Mesothelial cell of epicardium (in vitro differentiated cells): ENCODE measurements at places on chromosomes 1 and 21. TPM values are rescaled to one million over a fixed set of nuclear protein-coding genes. Genes with fewer than 3 reads are reported as not detected.

DNA sequence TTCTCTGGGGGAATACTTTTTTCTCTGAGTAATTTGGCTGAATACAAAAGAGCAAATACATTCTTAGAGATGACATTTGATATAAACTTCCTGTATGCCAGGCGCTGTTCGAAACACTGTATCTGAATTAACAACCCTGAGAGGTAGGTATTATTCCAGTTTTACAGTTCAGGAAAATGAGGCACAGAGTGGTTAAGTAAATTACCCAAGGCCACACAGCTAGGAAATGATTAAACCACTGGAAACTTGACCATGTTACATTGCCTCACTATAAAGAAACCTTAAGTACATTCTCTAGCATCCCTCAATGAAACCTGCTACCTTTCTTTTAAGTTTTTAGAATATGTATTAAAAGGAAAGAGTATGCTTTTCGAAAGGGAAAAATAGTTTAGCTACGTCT lies 54.6 kb downstream of the SMYD2 start:
- DNase-seq: no peak

DNA sequence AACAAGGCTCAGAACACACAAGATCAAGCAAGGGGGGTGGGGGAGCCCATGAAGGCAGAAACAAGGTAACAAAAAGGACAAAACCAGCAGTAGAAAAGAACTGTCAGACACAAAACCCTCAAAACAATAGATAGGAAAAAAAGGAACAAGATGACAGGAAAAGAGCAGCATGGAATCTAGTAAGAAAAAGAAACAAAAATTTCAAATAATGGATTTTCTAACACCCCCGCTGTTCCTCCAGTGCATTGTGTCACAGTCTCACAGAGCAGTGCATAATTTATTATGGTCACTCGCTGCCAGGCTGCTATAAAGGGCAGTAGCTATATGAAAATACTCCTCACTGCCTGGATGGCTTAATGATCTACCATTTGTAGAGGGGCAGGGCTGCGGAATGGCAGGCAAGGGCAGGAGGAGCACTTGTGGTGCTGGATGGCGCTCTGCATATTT lies 567.9 kb downstream of the DPYD start:
- DNase-seq: no peak

DNA sequence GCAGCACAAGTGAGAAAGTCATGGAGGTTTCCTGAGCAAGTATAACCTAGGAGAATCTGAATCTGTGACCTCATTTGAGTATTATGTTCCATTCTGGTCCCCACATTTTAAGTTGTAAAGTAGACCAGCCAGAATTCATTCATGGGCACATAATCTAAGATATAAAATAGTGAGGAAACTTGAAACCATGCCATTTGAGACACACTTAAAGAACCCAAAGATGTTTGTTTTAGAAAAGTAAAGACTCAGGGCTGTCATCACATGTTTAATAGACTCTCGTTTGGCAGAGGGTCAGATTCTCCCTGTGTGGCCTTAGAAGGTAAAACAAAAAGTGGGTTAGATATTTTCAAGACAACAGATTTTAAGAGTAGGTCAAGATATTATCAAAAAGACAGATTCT lies 6.4 kb downstream of the SZT2 start:
- no peak for DNase-seq

- no peak for DNase-seq
These were observed 140.8 kb upstream of the RAB4A start for GRCh38 chr1:229130028-229130668.

GRCh38 chr1:47184090-47184821 lies 5.6 kb downstream of the PDZK1IP1 start:
- no peak for DNase-seq

DNA sequence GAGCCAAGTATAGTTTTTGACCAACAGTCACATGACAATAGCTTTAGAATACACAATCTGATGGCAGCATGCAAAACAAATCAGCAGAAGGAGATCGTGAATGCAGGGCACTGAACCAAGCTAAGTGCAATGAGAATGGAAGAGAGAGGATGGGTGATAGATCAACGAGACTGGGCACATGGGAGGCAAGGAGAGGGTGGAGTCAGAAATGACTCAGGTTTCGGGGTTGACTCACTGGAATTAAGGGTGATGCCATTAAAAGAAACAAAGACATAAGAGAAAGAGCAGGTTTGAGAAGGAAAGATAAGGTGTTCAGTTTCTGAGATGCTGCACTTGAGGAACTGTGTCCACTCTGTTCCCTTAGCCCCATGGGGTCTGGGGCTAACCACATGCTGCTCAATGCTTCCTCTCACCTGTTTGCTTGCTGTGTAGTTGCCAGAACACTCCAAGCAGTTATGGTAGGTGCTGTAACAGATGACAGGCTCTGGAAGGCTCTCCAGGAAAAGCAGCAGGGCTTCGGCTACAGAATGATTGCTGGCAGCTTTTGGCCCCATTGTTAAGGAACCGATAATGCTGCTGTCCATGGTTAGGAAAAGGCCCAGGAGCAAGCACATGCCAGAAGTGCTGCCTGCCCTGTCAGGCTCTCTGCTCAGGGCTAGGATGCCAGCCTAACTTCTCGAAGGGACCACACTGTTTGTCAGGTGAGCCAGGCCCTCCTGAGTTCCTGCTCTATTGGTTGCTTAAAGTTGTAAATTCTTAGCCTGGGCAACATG lies 6.1 kb upstream of the MTF1 start:
- DNase-seq: no peak

DNA sequence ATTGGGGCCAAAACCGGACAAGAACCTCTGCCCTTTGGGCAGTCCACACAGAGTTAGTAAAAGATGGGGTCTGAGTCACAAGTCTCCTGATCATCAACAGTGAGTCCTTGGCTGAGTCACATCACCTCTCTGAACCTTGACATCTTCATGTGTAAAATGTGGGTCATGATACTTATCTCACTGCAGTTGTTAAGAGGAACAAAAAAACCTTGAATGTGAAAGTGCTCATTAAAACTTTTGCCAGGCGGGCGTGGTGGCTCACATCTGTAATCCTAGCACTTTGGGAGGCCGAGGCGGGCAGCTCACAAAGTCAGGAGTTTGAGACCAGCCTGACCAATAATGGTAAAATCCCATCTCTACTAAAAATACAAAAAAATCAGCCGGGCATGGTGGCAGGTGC lies 15.7 kb downstream of the S100A16 start:
- DNase-seq: no peak

DNA sequence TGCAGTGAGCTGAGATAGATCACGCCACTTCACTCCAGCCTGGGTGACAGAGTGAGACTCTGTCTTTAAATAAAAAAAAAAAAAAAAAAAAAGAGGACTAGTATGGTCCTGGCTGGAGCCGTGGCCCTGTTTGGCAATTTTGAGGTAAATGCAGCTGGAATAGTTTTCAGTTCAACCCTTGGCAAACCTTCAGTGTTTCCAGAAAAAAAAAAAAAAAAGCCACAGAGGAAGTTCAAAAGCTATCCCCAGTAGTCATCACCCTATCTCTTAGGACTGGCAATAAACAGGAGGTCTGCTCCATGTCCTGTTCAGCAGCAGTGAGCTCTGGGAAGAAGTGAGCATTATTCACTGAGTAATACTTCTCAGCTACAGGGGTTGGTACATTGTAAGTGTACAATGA lies 56.8 kb upstream of the ERRFI1 start:
- no peak for DNase-seq

DNA sequence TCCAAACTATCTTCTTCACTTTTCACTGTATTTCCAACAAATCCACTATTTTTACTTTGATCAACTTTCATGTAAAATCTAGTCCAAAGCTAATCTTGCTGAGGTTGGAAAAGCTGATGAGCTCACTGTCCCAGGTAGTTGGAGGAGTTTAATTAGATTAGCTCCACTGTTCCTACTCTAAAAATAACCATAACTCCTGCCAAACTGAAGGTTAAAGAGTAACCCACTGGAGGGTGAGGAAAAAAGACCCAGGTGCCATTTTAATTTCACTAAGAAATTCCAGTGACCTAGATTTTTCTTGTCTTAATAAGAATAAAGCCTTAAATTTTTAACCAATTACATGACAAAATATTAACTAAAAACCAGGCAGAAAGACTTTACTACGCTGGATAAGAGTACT lies 15.3 kb downstream of the DCAF8 start:
- DNase-seq: no peak

DNA sequence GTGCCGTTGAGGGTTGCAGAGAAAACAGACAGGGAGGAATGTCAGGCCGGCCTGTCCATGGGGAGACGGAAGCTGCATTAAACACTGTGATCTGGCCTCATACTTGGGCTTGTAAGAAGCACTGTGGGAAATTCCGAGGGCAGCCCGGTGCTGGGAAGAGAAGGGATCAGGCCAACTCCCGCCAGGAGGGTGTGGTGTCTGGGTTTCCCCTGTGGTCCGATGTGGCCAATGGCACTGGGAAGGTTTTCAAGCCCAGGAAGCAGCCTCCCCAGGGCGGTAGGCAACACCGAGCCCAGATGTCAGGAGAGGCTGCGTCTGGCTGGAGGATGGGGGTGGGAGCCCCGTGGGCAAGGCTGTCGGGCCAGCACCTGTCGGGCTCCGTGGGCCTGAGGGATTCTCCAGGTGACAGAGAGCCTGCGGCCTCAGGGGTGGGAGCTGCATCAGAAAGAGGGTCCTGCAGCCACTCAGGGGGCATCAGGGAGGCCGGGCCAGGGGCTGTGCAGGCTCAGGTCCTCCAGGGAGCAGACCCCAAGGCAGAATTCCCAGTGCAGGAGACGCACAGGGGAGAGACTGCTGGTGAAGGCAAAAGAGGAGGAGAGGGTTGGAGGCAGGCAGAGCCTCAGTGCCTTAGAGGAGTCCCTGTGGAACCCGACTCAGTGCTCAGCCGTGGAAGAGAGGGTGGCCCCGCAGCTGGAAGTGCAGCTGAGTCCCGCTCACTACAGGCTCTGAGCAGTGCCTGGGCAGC lies 8.4 kb downstream of the UBASH3A start:
- DNase-seq: no peak

GRCh38 chr1:182615468-182616129 lies 11.4 kb upstream of the RGS16 start:
- DNase-seq: no peak

DNA sequence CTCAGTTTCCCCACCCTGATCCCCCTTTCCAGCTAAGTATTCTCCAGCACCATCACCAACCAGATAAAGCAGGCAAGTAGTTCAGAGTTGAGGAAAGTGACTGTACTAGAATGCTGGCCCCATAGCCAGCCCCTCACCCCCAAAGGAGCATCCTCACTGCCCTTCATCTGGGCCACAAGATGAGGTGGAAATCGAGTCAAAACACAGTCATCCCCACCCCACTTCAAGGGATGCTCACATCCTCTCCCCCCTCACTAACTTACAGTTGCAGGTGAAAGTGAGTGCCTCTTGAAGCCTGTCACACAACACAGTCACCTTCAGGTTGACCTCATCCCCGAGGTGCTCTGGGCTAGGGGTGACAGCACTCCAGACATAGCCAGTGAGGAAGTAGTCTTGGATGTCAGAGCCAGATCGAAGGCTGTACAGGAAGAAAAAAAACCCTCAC lies 30.4 kb downstream of the PIK3C2B start:
- no peak for DNase-seq

DNA sequence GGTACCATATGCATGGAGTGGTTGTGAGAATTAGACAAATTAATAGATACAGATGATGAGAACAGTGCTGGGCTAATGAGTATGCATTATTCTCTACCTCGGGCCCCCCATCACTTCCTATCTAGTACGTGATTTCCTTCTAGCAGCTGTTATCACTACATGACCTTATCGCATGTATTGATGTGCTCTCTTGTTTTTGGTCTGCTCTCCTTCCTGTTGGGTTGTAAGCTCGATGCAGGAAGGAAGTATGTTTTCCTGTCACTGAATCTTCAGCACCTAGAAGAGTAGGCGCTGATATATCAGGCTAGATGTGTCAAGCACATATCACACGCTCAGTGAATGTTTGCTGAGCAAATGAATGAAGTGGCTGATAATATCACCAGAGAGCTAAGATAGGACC lies 43.9 kb upstream of the IFNAR2 start:
- DNase-seq: no peak

- DNase-seq: no peak
These were observed 7.1 kb downstream of the DMRTA2 start for GRCh38 chr1:50416150-50416527.

- DNase-seq: peak; percentile 82
These were observed 9.8 kb downstream of the PDXK start for GRCh38 chr21:43728467-43729390.

DNA sequence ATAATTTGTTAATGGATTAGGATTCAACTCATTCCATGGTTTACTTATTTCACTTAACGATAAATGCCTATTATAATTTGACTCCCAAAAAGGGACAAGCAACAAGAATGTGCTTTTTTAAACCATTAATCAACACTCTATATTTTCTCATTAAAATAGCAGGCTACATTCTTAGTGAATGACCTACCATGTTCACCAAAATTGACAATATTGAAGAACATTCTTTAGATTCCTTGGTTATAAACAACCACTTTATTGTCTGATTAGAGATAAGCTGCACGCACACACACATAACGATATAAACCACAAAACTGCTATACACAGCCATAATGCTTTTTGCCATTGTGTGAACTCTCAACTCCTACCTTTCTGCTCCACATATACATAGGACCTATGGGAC lies 75.4 kb upstream of the LRRC7 start:
- no peak for DNase-seq

DNA sequence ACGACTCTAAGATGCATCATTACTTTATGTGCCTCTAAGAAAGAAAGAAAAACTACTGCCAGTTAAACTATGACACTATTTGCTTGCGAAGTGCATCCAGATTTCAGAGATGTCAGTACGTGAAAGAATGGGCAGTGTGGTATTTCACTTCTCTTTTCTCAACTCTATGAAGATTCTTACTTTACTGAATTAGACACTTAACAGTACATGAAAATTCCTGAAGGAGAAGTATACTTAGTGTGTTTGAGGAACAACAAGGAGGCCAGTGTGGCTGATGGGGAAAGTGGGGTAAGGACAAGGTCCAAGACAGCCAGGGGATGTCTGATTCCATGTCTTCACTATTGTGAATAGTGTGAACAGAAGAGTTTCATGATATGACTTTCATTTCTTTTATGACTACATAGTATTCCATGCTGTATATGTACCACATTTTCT lies 53.9 kb upstream of the HSD17B7 start:
- no peak for DNase-seq

- no peak for DNase-seq
These were observed 314.3 kb downstream of the BACH1 start for GRCh38 chr21:29613021-29613420.

The SNIP1 gene
- 22.9 to 27.1 TPM (median 23.7 TPM) in 3 replicates for total RNA-seq

The S100A1 gene
- 0.58 to 0.59 TPM in 2 of 3 replicates, not detected in the other for total RNA-seq

The MTARC1 gene
- total RNA-seq: 10.8 to 12.1 TPM (median 11.9 TPM) in 3 replicates

The PGBD5 gene
- total RNA-seq: 0.80 to 1.2 TPM (median 0.94 TPM) in 3 replicates

The WNT3A gene
- 0.09 to 0.16 TPM in 2 of 3 replicates, not detected in the other for total RNA-seq

The TFF2 gene
- total RNA-seq: not detected in 3 replicates

The KRTAP7-1 gene
- not detected in 3 replicates for total RNA-seq

The ADAMTSL4 gene
- 16.1 to 18.0 TPM (median 16.6 TPM) in 3 replicates for total RNA-seq

The GOLT1A gene
- total RNA-seq: 3.6 to 4.1 TPM (median 3.9 TPM) in 3 replicates
